Fibroblast of skin of left quadriceps (primary cell): ENCODE measurements at places on chromosomes 13 and 19.

DNA sequence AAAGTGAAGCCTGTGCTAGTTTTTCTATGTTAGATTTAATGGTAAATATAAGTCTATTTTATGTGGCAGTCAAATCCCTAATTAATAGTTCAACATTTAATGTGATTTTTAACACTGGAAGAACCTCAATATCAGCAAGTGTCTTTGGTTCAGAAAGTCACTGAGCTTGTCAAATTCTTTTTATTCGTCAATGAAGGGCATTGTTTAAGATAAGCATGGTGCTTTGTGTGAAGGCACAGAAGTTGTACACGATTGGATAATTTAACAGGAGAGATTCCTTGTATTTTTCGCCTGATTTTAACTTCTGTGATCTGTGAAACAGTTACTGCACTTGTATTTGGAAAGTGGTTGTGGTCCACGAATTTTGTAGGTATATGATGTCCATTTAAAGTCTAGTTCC, 30.2 kb upstream of the RB1 start:
- no peak for DNase-seq

- DNase-seq: no peak
These were observed 43.6 kb downstream of the LYL1 start for GRCh38 chr19:13058951-13059660.

DNA sequence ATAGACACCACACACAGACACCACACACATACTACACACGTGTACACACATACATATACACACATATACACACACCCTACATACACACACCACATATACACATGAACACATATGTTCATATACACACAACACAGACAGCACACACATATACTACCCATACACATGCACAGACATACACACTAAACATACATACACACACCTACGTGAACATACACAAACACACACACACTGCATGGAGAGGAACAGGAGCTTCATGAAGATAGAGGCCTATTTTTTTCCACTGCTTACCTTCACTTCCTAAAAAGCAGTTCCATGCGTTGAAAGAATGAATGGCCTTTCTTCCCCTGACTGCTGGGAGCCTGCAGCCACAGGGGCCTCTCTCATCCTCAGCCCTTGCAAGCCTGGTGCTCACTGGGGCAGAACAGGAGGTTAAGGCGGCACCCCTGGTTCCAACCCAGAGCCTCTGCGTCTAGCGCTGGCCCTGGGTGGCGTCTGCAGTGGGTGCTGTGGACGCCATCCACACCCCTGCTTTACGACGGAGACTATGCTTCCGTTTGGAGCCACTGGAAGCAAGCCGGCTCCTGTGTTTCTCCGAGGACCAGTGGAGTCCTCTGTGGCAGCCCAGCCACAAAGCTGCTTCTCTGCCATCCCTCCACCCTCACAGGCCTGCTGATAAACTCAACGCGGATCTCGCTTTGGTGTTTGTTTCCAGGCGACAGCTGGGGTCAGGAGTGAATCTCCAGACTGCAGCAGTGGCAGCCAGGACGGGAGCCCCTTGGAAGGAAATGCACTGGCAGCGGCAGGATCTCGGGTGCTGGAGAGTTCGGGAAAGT, 1.9 kb upstream of the RASA3 start:
- DNase-seq: no peak

- DNase-seq: no peak
These were observed 152.1 kb downstream of the KCTD15 start for GRCh38 chr19:33948651-33949335.

GRCh38 chr13:73602295-73602694, 531.9 kb downstream of the KLF12 start:
- no peak for DNase-seq

- DNase-seq: no peak
These were observed 137.0 kb downstream of the KCNRG start for GRCh38 chr13:50152224-50152623.

DNA sequence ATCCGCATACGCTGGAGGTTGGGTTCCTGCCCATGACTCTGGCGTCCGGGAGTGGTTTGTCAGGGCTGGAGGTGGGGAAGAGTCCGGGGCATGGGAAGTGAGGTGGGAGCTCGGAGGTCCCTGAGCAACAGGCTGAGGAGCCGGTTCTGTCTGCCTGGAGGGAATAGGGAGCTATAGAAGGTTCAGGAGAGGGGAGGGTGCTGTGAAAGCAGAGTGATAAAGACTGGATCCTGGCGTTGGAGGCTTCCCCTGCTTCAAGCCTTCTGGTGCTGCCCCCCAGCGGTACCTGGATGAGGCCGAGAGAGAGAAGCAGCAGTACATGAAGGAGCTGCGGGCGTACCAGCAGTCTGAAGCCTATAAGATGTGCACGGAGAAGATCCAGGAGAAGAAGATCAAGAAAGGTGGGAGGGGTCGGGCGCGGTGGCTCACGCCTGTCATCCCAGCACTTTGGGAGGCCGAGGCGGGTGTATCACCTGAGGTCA, 2.6 kb downstream of the HMG20B start:
- DNase-seq: no peak

DNA sequence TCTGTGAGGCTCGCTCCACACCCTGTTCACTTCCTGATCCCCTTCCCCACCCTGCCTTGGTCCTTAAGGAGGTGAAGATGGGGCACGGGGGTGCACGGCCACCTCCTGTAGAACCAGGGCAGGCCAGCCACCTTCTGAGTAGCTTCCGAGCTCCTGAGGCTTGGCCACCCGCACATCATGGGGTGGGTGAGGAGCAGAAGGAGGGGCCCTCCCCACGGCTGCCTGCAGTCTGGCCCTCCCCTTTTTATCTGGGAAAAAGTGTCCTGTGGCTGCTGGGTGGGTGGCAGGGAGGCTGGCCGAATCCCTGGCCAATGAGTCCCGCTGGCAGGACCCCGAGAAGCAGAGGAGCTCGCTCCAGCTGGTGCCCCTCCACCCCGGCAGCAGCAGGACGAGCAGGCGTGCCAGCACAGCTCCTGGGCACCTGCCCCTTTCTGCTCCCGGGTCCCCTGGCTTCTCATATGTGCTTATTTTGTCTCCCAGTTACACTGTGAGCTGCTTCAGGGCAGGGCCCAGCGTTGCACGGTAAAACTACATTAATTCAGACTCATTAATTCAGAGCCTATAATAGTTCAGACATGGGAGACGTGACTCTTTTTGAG, 135.0 kb downstream of the KDM4B start:
- DNase-seq: no peak

DNA sequence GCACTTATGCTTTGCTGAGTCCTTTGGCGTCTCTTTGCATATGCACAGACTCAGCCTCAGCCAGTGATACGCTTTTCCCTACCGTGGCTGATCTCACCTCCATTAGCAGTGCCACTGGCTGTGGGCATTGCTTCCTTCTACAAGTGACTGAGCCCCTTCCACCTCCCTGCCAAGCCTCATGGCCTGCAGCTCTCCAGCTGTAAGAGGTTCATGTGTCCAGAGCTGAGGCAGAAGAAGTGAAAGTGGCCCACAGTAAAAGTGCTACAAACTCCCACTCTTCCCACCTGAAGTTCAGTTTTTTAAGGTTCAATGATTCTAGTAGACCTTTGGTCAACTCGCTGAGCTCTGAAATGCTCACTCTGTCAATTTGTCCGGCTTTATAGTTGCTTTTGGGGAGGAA, 44.7 kb downstream of the SMARCA4 start:
- DNase-seq: no peak

DNA sequence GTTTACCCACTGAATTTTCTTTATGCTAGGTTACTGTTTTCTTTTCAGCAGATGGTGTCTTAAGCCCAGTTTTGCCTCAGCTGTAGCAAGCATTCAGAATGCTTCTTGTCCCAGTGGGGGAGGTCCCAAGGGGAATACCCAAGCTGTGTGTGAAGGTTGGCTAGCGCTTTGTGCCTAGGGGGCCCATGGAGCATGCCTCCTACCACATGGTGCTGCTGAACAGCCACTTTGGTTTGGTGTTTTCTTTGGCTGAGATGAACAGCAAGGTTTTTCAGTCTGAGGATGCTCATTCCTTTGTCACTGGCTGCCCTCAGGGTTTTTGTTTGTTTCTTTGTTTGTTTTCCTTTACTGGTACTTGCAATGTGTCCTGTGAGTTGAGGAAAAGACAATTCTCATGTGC, 99.0 kb downstream of the PCDH20 start:
- DNase-seq: no peak

GRCh38 chr13:75554981-75555380, 5.4 kb downstream of the UCHL3 start:
- DNase-seq: no peak

DNA sequence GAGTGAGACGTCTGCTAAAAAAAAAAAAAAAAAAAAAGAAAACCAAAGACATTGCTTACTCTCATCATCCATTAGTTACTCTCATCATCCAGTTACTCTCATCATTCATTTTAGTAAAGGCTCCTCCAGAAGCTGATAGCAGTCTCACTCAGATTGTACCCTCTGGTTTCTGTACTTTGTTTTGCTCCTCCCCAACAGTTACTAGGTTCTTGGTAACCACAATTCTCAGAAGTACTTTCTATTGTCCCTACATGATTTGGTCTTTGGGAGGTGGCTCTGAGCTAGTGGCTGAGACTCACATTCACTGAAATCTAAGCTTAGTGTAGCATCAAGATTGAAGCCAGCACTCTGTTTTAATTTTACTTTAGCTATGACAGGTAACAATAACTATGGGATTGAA, 14.3 kb downstream of the ERICH4 start:
- no peak for DNase-seq

- no peak for DNase-seq
These were observed 1437.9 kb downstream of the EFNB2 start for GRCh38 chr13:105097521-105097920.

- no peak for DNase-seq
These were observed 125.2 kb downstream of the FGF9 start for GRCh38 chr13:21796066-21796465.
